ENCODE measurements at places on chromosomes 5 and 9. TPM values are rescaled to one million over a fixed set of nuclear protein-coding genes. Genes with fewer than 3 reads are reported as not detected.

Gene NIM1K
- 0.05 TPM for total RNA-seq

Gene WWC1
- 26.2 TPM for total RNA-seq

- DNase-seq = peak; percentile 18
Observed at GRCh38 chr5:79193643-79194042, 42.3 kb upstream of the JMY start.

DNA sequence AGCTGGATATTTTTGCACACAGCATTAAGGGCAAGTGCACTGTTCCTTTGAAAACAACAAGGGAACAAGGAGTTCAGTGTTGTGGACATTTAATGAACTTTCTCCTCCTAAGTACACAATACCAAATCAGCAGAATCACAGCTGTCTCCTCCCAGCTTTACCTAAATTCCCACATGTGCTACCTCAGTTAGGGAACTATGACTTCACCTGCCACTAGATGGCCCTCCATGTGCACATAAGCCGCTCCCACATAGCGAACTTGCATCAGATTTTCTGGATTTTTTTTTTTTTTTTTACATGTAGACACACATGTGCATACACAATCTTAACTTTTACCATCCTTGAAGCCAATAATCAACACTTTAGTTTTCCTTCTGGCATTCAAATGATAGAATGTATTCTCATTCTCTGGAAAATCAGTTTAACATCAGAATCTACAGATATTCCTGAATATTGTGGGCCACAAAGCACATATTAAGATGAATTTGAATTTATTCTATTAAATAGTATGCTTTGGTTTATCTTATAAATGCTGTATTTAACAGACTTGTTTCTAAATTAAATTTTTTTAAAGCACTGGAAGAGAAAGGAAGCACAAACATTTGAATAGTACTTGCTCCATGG, 123.6 kb downstream of the PALM2AKAP2 start:
- peak; percentile 90 for DNase-seq

DNA sequence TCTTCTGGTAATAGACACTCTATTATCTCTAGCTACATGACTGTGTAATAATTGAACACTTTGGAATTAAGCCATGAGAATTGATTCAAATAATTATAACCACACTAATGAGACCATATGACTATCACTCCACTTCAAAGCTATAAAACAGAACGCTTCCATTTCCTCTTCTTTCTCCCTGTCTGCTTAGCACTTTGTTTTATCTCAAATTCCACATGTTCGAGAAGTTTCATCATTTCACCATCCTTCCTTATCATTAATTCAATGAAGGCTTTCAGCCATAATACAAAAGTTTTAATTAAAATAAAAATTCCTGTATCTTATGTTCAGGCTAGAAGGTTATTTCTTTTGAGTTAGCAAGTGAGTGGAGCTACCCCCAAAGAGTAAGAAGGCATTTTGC, 7.4 kb upstream of the DCTN4 start:
- DNase-seq = no peak

DNA sequence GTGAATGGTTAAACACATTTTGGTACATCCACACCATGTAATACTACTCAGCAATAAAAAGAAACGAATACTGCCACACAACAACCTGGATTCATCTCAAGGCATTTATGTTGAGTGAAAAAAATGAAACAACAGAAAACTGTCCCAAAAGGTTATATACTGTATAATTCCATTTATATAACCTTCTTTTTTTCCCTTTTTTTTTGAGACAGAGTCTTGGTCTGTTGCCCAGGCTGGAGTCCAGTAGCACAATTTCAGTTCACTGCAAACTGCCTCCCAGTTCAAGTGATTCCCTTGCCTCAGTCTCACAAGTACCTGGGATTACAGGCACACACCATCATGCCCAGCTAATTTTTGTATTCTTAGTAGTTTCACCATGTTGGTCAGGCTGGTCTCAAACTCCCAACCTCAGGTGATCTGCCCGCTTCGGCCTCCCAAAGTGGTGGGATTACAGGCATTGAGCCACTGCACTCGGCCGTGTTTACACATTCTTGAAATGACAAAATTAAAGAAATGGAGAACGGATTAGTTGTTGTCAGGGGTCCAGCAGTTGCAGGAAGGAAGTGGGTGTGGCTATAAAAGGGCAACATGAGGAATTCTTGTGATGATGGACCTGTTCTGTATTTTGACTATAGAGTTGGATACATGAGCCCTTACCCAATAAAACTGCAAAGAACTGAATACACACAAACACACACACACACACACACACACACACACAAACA, 17.4 kb downstream of the PPP6C start:
- DNase-seq = peak; percentile 51

Gene FOXD4L5
- not detected for total RNA-seq

DNA sequence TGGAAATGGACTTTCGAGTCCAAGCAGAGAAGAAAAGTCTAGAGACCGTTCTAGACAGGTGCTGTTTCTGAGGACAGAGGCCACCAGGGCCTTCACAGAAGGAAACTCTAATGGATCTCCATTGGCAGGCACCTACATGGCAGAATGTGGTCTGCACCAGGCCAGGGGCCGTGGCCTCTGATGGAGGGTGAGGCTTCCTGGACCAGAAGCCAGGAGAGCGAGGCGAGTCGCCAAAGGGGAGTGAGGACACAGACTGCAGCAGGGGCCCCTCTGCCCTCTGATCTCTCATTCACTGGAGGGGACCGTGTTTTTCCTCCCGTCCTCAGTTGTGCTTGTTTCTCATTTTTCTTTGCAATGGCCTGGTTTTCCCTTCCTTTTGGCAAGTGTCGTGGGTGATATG, 41.1 kb downstream of the ALG2 start:
- DNase-seq = no peak

Data from dermis blood vessel endothelial cell (primary cell).